Activated T-helper 9 cell treated with anti-CD3 and anti-CD28 coated beads, Interleukin-2, amount 50 U/mL, for 16 hours (primary cell): ENCODE measurements at places on chromosomes 13 and 19.

DNA sequence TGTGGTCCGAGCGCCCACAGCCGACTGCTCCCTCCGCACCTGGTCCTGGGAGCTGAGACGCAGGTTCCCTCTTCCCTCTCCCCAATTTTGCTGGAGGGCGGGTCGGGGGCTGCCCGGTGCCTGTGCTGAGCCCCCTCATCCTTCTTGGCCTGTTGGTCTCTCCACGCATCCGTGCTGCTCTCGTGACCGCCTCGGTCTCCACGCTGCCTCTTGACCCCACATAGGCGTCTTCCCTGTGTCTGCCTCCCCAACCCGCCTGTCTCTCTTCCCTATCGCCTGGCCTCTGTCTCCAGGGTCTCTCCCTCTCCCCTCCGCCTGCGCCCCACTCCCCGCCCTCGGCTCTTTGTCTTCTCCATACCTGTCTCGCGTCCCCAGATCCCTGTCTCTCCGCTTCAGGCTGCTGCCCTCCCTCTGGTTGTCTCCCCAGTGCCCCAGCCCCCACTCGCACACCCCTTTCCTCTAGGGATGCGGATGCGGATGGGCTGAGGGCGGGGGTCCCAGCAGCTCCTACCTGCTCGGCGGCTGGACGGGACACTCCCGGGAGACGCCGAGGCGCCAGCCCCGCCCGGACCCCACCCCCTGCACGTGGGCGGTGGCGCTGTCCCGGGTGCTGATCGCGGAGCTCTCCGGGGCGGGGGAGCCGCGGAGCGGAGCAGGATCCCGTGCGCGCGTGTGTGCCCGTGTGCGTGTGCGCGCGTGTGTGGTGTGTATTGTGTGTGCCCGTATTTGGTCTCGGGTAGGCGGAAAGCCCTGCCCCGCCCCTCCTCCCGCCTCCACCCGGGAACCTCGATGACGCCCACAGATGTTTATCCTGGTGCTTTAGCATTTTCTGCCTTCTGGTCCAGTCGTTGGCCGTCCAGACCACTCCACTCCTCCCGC is at the start of gene SYT5:
Gene SYT5 (minus strand): TSS at position 684 of the 879 bp plus-strand sequence. CDS start 1,248 bp downstream, outside the sequence.
- DNase-seq = peak; percentile 45

GRCh38 chr13:85590231-85590931 is 208.8 kb downstream of the SLITRK6 start:
- no peak for DNase-seq

- DNase-seq = no peak
These were observed 17.5 kb downstream of the MIPEP start for GRCh38 chr13:23871616-23872220.

- no peak for DNase-seq
These were observed 432.4 kb downstream of the SLITRK1 start for GRCh38 chr13:83449668-83450395.

- no peak for DNase-seq
These were observed 64.1 kb downstream of the SLC15A1 start for GRCh38 chr13:98688373-98688772.

DNA sequence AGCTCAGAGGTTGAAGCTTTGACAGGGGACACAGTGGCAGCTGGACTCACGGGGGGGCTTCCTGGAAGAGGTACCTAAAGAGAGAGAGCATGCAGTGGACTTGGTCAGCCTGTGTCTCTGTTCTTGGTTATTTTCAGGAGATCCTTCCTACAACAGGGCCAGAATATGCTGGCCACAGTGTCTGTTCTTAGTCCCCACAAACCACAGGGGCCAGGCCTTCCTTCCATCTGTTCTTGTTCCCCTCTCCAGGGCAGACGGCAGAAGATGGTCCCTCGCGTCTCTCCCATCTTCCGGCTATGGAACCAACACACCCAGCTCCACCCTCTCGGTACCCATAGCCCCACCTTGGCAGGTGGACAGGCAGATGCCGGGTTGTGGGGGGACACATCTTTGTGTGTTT is 24.8 kb downstream of the MAST3 start:
- no peak for DNase-seq
